ENCODE measurements at places on chromosomes 5 and 9. TPM values are rescaled to one million over a fixed set of nuclear protein-coding genes. Genes with fewer than 3 reads are reported as not detected.

DNA sequence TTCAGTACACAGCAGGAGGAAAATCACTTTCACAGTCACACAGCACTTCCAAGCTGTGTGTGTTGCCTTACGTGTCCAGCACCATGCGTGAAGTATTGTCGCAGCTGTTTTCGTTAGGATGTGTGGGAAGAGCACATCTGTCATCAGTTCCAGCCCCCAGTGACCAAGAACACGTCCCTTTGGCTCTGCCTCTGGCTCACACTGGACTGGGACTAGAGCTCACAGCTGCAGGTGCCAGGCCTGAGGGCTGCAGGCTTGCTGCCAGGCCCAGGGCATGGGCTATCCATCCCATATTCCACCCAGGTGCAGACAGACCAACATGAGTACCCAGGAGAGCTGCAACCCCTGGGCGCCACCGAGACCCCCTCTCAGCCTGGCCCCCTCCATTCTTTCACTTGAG lies 60.5 kb upstream of the ANKRD33B start:
- no peak for DNase-seq

DNA sequence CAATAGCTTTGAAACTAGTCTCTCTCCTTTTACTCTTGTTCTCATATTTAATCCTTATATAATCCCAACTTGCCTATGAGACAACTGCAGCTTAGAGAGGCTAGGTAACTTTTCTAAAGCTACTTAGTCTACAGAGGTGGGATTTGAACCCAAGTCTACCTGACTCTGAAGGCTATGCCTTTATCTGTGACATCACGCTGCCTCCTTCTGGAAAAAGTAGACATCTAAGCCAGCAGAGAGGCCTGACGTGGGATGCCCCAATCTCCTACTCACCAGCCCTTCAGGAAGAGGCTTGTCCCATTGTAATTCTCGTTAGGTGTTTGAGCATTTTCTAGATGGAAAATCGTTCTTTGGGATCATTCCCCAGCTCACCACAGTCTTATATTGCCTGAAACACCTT lies 167.5 kb downstream of the HSPA4 start:
- no peak for DNase-seq

GRCh38 chr9:73037613-73038012 lies 84.8 kb upstream of the ALDH1A1 start:
- DNase-seq = no peak

GRCh38 chr9:19284729-19285128 lies 54.2 kb downstream of the DENND4C start:
- DNase-seq = no peak

GRCh38 chr9:89781838-89782540 lies 177.2 kb downstream of the GADD45G start:
- no peak for DNase-seq

Gene TAL2
- total RNA-seq = 0.39 TPM
